ENCODE measurements at places on chromosomes 6 and 20. TPM values are rescaled to one million over a fixed set of nuclear protein-coding genes. Genes with fewer than 3 reads are reported as not detected.
A peak's percentile ranks its signal among the peaks of the same experiment; 100 is the strongest.

RIN2 gene
- 0.09 TPM for total RNA-seq

DNA sequence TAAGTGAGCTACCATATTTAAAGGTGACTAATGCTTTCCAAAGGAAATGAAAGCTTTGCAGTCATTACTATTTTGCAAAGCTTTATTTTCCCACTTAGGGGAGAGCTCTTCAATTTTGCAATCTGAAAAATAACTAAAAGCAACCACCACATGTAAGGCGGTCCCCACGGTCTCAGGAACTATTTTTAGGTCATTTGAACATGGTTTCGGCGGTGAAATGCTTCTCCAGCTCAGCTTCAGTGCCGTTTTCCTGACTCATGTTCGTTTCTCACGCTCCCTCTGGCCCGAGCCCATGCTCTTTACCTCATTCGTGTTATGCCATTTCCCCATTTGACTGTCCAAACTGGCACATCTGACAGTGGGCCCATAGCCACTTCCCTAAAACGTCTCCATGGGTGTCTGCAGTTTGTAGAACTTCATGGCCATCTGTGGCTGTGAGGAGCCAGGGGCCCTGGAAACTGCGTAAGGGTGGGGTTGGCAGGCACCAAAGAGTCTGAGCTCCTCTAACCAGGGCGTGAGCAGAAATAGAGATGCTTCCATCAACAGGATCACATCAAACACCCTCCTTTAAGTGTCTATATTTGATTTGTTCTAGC is 46.5 kb downstream of the ADTRP start:
- H3K4me1 ChIP-seq = peaks cover 8% of the 10 kb centered on the region
- no peaks in the 10 kb centered on the region for H3K27me3 ChIP-seq
- H3K4me3 ChIP-seq = no peak overlapping the region
- H3K27ac ChIP-seq = no peak overlapping the region

HNF4A gene
- 0.11 TPM for total RNA-seq

CPXM1 gene
- total RNA-seq = 0.49 TPM

NHLRC1 gene
- total RNA-seq = not detected

GNMT gene
- 0.18 TPM for total RNA-seq

DNA sequence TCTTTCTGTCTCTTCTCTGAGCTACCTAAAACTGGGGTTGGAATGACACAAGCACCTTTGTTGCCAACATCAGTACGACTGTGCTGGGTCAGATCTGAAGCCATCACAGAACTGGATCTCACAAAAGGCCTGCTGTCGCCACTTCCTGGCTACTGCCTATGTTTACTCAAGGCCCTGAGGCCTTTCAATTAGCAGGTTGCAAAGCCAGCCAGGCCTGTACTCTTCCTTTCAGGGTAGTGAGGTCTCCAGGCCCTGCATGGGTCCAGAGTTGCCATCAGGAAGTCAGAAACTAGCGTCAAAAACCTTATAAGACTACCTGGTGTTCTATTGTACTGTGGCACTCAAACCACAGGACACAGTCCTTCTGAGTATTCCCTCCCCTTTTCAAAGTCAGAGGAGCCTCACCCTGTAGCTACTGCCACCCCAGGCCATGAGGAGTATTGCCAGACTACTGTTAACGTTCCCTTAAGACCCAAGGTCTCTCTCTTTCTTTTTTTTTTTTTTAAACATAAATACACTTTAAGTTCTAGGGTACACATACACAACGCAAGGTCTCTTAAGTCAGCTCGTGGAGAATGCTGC is 937.4 kb upstream of the GJE1 start:
- H3K4me3 ChIP-seq = no peak overlapping the region
- H3K36me3 ChIP-seq = no peaks in the 10 kb centered on the region
- H3K4me1 ChIP-seq = no peaks in the 10 kb centered on the region
- DNase-seq = no peak
- H3K27me3 ChIP-seq = no peaks in the 10 kb centered on the region

GRCh38 chr6:34237722-34238584 is 1.3 kb downstream of the HMGA1 start:
- peak; percentile 90 for DNase-seq
- no peaks in the 10 kb centered on the region for H3K27me3 ChIP-seq
- H3K27ac ChIP-seq = peak overlapping the region; percentile 98
- peaks cover 60% of the 10 kb centered on the region for H3K4me1 ChIP-seq
- peak overlapping the region; percentile 85 for H3K4me3 ChIP-seq

- H3K4me1 ChIP-seq = no peaks in the 10 kb centered on the region
- no peaks in the 10 kb centered on the region for H3K27me3 ChIP-seq
- H3K4me3 ChIP-seq = no peak overlapping the region
- no peak overlapping the region for H3K27ac ChIP-seq
- no peaks in the 10 kb centered on the region for H3K36me3 ChIP-seq
- DNase-seq = no peak
Observed at GRCh38 chr6:106159531-106159940, 73.4 kb downstream of the PRDM1 start.

DNA sequence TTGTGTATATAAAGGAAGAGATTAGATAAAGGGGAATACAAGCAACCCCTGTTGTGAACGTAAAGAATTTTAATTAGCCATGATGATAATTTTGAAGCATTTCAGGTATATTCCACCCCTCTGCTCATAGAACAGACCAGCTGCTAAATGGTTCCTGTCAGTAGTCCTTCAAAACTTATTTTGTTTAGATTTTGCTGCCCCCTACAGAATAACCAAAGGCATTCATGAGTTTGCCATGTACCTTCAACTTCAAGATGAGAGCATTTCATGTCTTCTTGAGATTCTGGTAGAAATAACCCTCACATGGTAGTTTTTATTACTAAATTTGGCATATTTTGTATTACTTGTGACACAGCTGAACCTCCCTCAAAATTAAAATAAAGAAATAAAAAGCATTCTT is 1586.7 kb downstream of the HACE1 start:
- H3K27me3 ChIP-seq = no peaks in the 10 kb centered on the region
- H3K36me3 ChIP-seq = no peaks in the 10 kb centered on the region
- no peaks in the 10 kb centered on the region for H3K4me1 ChIP-seq
- DNase-seq = peak; percentile 5
- H3K27ac ChIP-seq = no peak overlapping the region
- H3K4me3 ChIP-seq = no peak overlapping the region

SRSF12 gene
- not detected for total RNA-seq

DDO gene
- total RNA-seq = 0.09 TPM

- H3K36me3 ChIP-seq = no peaks in the 10 kb centered on the region
- no peak overlapping the region for H3K4me3 ChIP-seq
- no peak overlapping the region for H3K27ac ChIP-seq
- H3K27me3 ChIP-seq = no peaks in the 10 kb centered on the region
Observed at GRCh38 chr6:139925894-139926641, 551.6 kb upstream of the CITED2 start.

COL21A1 gene
- 0.18 TPM for total RNA-seq

DNA sequence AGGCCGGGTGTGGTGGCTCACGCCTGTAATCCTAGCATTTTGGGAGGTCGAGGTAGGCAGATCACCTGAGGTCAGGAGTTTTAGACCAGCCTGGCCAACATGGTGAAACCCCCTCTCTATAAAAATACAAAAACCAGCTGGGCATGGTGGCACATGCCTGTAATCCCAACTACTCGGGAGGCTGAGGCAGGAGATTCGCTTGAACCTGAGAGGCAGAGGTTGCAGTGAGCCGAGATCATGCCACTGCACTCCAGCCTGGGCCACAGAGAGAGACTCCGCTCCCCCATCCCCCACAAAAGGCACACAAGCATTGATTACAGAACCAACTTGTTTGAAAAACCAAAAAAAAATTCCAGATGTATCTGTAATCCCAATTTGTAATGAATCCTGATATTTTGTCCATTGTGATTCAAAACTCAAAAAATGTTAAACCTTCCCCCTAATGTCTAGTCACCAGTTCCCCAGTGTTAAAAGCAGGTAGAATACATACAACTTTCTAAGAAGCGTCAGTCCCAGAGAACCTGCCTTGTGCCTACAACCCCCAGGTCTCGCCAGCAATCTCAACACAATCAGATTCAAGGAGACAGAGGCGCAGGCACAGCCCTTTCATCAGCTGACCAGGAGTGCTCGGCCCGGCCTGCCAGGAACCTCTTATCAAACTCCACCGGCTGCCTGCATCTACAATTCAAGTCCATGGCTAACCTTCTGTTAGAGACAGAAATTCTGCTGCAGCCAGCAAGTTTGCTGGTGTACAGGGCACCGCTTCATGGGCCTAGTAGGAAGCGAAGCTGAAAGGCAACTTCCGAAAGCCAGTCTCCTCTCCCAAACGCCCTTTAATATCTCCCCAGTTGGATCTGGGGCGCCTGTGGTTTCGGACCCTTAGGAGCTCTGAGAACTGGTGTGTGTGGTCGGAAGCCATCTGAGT is 2.1 kb downstream of the EZR start:
- H3K4me3 ChIP-seq = peak overlapping the region; percentile 76
- no peaks in the 10 kb centered on the region for H3K27me3 ChIP-seq
- H3K4me1 ChIP-seq = peaks cover 53% of the 10 kb centered on the region
- H3K36me3 ChIP-seq = peaks cover 51% of the 10 kb centered on the region
- DNase-seq = peak; percentile 95
- peak overlapping the region; percentile 87 for H3K27ac ChIP-seq

RAD21L1 gene
- total RNA-seq = 1.3 TPM

GRCh38 chr6:17714879-17715851 is 8.4 kb upstream of the NUP153 start:
- H3K4me3 ChIP-seq = no peak overlapping the region
- no peaks in the 10 kb centered on the region for H3K36me3 ChIP-seq
- H3K4me1 ChIP-seq = peaks cover 6% of the 10 kb centered on the region
- H3K27ac ChIP-seq = peak overlapping the region; percentile 88
- peak; percentile 92 for DNase-seq

GRCh38 chr6:155399745-155400653 is 55.6 kb downstream of the NOX3 start:
- H3K36me3 ChIP-seq = no peaks in the 10 kb centered on the region
- no peak overlapping the region for H3K27ac ChIP-seq
- H3K27me3 ChIP-seq = no peaks in the 10 kb centered on the region
- H3K4me1 ChIP-seq = no peaks in the 10 kb centered on the region
- DNase-seq = no peak

- no peak overlapping the region for H3K27ac ChIP-seq
- DNase-seq = no peak
- H3K4me3 ChIP-seq = no peak overlapping the region
- H3K27me3 ChIP-seq = no peaks in the 10 kb centered on the region
- H3K4me1 ChIP-seq = no peaks in the 10 kb centered on the region
- no peaks in the 10 kb centered on the region for H3K36me3 ChIP-seq
Observed at GRCh38 chr6:87716928-87717614, 15.0 kb upstream of the AKIRIN2 start.

SYNDIG1 gene
- not detected for total RNA-seq

- DNase-seq = no peak
- no peaks in the 10 kb centered on the region for H3K4me1 ChIP-seq
- no peak overlapping the region for H3K27ac ChIP-seq
- no peaks in the 10 kb centered on the region for H3K27me3 ChIP-seq
Observed at GRCh38 chr6:22568854-22569253, 512 bp upstream of the HDGFL1 start.

WFDC12 gene
- not detected for total RNA-seq

GRCh38 chr20:15703171-15703911 is 869.9 kb downstream of the KIF16B start:
- no peak overlapping the region for H3K27ac ChIP-seq
- no peaks in the 10 kb centered on the region for H3K4me1 ChIP-seq
- no peak overlapping the region for H3K4me3 ChIP-seq
- H3K27me3 ChIP-seq = no peaks in the 10 kb centered on the region
- no peak for DNase-seq

MAPK13 gene
- total RNA-seq = 0.69 TPM

DNA sequence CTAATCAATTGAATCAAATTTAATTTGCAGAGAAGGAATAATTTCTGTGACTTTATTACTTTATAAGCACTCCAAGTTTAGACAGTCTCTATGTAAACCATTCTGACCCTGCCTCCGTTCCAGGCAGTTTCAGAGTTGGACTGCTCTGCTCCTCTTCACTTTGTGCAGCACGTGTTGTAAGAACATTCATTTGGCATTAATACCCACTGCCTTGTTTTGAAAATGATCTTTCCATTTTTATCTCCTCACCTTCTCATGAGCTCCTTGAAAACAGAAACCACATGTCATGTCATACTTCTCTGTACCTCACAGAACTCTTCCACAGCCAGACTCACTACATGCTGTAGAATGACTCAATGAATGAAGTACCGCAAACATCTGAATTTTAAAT is 25.5 kb downstream of the SLC22A1 start:
- no peaks in the 10 kb centered on the region for H3K27me3 ChIP-seq
- H3K4me1 ChIP-seq = no peaks in the 10 kb centered on the region
- no peaks in the 10 kb centered on the region for H3K36me3 ChIP-seq
- no peak for DNase-seq
- H3K27ac ChIP-seq = no peak overlapping the region

- H3K4me1 ChIP-seq = no peaks in the 10 kb centered on the region
- H3K27ac ChIP-seq = no peak overlapping the region
- H3K36me3 ChIP-seq = no peaks in the 10 kb centered on the region
- no peak overlapping the region for H3K4me3 ChIP-seq
Observed at GRCh38 chr6:51678905-51679620, 408.4 kb downstream of the PKHD1 start.

GRCh38 chr20:41124451-41125094 is 12.8 kb upstream of the PLCG1 start:
- no peak for DNase-seq
- no peaks in the 10 kb centered on the region for H3K4me1 ChIP-seq
- no peak overlapping the region for H3K4me3 ChIP-seq
- no peaks in the 10 kb centered on the region for H3K27me3 ChIP-seq
- H3K27ac ChIP-seq = no peak overlapping the region
- H3K36me3 ChIP-seq = peaks cover 62% of the 10 kb centered on the region

DNA sequence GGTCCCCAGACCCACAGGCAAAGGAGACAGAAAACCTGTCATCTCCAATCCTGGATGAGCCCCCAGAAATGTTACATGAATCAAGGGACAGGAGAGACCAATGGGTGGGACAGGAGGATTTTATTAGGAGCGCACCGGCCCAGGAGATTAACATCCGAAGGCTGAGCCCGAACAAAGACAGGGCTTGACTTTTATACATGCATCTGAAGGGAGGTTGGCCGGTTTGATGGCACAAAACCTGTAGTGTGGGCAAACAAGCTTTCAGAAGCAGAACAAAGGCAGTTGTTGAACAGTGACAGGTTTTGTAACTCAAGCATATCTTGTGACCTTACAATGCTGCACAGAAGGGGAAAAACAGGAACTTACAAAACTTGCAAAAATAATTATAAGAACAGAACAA is 83.9 kb upstream of the GPR6 start:
- H3K4me3 ChIP-seq = no peak overlapping the region
- H3K4me1 ChIP-seq = no peaks in the 10 kb centered on the region
- H3K36me3 ChIP-seq = no peaks in the 10 kb centered on the region
- no peak for DNase-seq
- H3K27ac ChIP-seq = no peak overlapping the region
- peaks cover 4% of the 10 kb centered on the region for H3K27me3 ChIP-seq

VIP gene
- not detected for total RNA-seq

- H3K36me3 ChIP-seq = no peaks in the 10 kb centered on the region
- peak overlapping the region; percentile 87 for H3K27ac ChIP-seq
- peaks cover 14% of the 10 kb centered on the region for H3K4me1 ChIP-seq
- H3K4me3 ChIP-seq = no peak overlapping the region
- H3K27me3 ChIP-seq = no peaks in the 10 kb centered on the region
Observed at GRCh38 chr6:139447656-139447975, 73.2 kb upstream of the CITED2 start.

Measured in K562 (cell line).